Tibial nerve (tissue), 4 donors: ENCODE measurements at places on chromosomes 6 and 20.

GRCh38 chr6:19434065-19434464, 403.1 kb upstream of the ID4 start:
- no peak for DNase-seq

- DNase-seq = no peak
These were observed 2.1 kb downstream of the RPS21 start for GRCh38 chr20:62388839-62389600.

DNA sequence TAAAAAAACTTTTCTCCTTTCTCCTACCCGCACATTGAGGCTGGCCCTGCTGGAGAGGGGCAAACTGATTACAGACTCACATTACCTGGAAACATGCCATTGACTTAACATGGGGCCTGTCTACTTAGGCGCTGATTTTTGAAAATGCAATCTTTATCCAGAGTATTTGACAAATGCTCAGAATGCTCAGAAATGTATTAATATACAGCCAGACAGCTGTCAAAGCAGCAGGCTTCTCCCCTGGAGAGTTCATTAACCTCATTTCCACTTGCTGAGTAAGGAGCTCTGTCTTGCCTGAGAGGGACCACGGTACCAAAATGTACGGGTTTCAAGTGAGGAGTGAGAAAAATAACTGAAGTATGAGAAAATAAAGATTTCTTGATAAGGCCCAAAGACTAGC, 95.7 kb downstream of the PAX1 start:
- no peak for DNase-seq

GRCh38 chr20:25195014-25195961, at the start of gene ENTPD6:
Gene ENTPD6 (plus strand): TSS chr20:25195712. CDS start chr20:25206537, 10,825 bp downstream.
- DNase-seq = peak; percentile 90

DNA sequence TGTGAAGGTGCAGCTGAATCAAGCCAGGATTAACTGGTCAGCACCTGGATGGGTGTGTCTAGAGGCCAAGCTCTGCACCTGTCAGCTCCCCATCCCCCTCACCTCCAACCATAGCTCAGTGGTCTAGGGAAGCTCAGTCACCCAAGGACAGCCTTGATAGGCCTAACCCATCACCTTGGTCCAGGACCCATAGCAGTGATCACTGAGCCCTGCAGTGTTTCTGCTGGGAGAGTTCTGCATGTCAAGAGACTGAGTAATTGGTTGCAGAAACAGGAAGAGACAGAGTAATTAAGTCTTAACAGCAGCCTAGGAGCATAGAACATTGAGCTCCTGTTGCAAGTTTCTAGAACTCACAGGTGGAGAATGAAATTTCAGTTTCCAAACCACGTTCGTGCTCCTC, 18.7 kb upstream of the RALGAPB start:
- no peak for DNase-seq

- DNase-seq = no peak
These were observed 35.0 kb downstream of the SYTL3 start for GRCh38 chr6:158684745-158685324.

DNA sequence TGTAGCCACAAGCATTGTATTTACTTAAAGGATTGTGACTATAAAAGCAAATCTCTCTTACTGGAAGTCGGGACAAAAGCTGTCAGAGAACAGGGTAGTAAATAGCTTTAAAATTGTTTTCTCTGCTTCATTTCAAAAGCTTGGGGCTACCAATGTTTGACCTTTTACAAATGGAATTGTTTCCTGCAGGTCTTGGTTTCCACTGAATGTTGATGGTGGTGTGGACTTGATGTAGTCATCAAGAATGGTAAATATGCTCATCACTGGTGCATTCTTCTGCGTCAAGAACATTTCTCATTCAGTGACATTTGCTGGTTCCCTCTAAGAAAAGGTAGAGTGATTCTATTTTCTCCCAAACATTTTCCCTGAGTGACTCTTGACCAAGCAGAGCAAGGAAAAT, 435.4 kb upstream of the KHDRBS2 start:
- DNase-seq = no peak

DNA sequence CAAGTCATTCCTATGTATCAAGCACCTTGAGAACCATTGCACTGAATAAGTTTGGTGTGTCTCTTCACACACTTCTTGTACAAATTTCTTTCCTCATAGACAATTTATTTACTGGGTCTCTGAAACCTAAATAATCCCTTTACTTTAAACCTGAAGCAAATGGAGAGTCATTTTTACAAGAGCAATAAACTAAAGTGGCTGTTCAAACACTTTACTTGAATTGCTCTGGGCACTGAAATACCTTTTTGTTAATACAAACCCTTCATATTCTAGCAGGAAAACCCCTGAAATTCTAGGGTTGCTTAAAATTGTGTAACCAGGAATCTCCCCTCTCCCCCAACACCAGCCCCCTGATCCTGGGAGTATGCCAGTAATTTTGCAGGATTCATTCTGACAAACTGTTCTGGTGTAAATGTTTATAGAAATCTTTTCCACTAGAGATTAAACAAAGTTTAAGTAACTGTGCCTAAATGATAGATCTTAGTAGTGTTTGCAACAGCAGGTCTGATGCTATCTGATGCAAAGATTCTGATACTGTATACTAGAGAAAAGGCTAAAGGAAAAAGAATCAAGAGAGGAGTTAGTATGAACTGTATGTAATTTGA, 13.4 kb downstream of the RSPO3 start:
- DNase-seq = no peak
